ENCODE measurements at places on chromosomes 6 and 20.

- DNase-seq = no peak
Measured at GRCh38 chr20:2446845-2447244, 23.7 kb downstream of the SNRPB start.

- no peak for DNase-seq
Measured at GRCh38 chr6:116413357-116413756, 42.6 kb downstream of the DSE start.

- DNase-seq = no peak
Measured at GRCh38 chr6:126427713-126428112, 87.8 kb downstream of the CENPW start.

DNA sequence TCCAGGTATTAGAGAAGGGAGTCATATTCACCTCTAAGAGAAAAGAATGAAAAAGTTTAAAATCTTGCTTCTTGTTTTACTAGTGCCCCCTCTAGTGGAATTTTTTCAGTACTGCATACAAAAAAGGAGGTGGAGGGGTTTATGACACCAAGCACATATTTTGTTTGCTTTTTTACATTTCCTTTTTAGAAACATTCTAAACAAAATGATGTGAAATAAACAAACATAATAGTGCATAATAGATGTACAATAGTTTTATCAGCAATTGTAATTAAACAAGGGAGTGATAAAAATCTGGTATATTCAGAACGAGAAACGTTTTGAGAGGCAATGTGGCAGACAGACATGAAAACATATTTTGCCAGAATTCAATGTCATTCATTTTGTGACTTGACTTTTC, 111.0 kb upstream of the TFAP2D start:
- DNase-seq = no peak

GRCh38 chr6:170516783-170517616, 36.1 kb downstream of the PSMB1 start:
- DNase-seq = peak; percentile 45

DNA sequence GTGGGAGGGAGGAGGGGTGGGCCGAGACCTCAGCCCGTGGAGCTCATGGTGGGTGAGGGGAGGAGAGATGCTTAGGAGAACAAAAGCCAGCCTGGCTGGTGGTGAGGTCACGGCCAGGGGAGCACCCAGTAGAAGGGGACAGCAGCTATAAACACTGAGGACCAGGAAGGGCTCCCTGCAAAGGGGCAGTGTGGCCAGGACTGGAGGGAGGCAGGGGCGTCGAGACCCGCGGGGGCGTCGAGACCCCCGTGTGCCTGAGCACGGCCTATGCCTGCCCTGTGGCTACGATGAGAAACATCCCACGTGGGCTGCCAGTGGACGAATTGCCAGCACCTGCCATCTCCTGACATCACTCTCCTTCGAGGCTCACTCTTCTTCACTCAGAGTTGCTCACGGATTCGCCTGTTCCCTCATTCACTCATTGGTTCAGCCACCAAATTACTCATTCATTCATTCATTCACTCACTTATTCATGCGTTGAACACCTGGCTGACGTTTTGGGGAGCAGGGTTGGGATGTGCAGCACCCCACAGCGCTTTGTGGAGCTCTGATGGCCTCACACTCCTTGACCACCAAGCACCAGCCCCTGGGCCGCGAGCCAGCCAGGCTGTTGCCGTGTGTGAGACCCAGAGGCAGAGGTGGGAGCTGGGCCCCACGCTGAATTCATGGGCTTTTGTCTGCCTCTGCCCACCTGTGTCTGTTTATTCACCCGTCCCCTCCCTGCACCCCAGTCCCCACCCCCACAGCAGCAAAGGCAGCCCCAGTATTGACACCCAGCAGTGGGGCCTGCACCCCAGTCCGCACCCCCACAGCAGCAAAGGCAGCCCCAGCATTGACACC, 61.2 kb upstream of the BHLHE23 start:
- DNase-seq = peak; percentile 15

Measured in Right ventricle myocardium superior (tissue), 1 donor.